ENCODE measurements at places on chromosomes 2 and 18.

DNA sequence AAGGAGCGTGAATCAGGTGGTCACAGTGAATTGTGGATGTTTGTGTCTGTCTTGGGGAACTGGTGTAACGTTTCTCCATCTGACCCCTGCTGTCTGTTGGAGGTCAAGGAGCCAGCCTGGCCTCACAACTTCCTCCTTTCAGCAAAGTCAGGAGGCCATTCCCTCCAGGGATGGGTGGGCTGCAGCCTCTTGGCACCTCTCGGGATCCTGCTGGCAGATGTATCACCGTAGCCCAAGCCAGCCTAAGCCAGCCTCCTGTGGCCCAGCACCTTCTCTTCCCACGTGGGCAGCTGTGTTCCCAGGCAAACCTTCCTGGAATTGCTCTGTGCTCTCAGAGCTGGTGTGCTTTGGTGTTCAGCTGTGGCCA is 30.5 kb downstream of the HPCAL1 start:
- no peak for DNase-seq

DNA sequence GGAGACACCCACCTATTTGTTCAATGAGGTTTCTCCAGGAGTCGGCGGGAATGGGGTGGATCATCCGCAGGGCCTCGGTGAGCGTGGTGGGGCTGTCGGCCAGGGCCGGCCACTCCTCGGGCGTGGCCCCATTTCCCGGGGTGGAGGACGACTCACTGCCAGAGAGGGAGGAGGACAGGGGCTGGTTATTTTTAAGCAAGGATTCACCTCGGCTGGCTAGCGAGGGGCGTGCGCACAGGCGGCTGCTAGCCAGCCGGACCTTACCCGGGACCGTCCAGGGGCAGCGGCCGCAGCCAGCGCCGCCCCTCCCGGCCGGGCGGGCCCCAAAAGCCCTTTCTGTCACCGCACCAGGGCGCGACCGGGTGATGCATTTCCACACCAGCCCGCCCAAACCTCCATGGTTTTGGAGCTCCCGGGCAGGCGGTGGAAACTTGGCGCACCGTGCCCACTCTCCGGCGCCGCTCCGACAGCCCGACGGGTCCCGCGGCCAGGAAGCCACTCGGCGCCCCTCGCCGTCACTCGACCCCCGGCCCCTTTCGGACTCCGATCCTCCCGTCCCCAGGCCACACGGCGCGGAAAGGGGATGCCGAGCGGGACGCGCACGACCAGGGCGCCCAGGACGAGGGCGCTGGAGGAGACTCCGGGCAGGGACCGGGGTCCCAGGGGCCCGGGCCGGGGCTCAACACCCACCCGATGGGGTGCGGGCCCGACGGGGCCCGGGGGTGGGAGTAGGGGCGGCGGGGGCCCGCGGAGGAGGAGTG is 57.1 kb downstream of the SNORC start:
- no peak for DNase-seq

DNA sequence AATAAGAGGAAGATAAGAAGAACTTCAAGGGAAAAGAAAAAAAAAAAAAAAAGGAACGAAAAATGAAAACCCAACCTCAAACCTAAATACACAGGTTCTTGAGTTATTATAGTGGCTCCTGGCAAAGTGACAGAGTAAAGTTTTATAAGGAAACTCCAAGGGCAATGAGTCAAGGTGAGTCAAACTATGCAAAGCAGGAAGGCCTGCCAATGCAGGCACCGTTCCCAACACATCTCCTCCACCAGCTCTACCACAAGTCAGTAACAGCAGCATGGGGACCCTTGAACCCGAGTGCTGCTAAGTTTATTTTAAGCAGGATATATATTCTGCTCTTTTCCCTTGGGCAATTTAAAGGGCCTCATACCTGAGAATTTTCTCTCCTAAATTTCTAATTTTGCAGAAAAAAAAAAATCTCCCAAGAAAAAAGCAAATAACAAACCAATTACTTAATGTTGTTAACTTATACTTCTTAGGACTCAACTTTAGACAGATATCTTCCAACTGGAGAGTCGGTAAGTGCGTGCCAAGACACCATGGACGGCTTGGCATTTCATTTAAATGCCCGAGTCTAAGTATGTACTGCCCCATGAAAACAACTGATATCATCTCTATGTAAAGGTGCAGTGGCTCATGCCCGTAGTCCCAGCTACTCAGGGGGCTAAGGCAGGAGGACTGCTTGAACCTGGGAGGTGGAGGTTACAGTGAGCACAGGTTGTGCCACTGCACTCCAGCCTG is 75.7 kb upstream of the TFCP2L1 start:
- DNase-seq, result no peak

DNA sequence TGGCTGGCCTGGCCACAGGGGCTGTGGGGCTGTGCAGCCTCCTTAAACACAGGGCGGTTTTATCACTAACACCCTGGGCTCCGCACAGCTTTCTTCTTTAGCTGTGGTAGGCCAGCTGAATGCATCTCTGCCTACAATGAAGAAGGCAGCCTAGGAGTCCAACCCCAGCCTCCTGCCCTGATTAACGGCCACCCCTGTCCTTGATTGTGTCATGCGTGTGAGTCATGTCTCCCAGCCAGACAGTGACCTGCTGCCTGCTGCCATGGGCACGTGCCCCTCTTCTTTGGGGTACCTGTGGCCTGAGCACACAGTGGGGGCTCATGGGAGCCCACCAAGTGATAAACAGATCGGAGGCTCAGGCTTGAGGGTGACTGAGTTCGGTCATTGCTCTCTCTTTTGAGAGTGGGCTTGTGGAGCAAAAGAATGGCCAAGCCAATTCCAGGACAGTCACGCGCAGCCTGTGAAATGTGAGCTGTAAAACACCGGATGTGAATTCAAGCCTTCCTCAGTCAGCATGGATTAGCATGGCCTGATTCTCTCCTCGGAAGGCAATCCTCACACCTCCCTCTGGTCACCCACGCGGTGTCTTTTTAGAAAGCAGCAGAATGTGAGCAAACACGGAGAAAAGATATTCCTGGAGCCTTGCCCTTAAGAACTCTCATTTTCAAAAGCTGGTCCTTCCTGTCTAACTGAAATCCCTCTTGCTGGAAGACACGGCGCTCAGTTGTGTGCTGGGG is 144.1 kb downstream of the CELF4 start:
- no peak for DNase-seq

Measured in NCI-H1105 (cell line).